SK-N-SH (cell line): ENCODE measurements at places on chromosomes 7 and 10. TPM values are rescaled to one million over a fixed set of nuclear protein-coding genes. Genes with fewer than 3 reads are reported as not detected.

GRCh38 chr7:80440883-80441282 is 71.0 kb downstream of the GNAT3 start:
- no peak for DNase-seq

The NXPH1 gene
- not detected in 2 replicates for polyA plus RNA-seq

The AP1S1 gene
- 616 and 704 TPM in 2 replicates for polyA plus RNA-seq

DNA sequence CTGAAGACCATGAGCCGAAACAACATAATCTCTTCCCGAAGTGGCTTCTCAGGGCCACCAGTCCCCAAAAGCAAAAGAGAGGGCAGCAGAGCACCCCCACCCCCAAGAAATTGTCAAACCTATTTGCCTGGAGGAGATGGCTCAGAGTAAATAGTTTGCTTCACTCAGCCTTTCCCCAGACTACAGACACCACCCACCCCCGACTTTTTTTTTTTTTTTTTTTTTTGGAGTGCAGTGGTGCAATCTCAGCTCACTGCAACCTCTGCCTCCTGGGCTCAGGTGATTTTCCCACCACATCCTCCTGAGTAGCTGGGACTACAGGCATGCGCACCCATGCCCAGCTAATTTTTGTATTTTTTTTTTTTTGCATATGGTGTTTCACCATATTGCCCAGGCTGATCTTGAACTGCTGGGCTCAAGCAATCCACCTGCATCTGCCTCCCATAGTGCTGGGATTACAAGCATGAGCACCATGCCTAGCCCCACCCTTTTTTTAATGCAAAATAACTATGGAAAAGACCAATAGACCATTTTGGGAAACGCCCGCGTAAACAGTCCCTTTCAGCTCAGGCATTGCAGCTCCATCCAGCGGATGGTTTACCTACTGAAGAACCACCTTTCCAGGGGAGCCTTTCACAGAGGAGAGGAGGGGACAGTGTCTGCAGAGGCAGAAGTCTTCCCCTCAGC is 9.7 kb downstream of the ZMIZ1 start:
- DNase-seq: no peak

The ATP6V1F gene
- 437 and 495 TPM in 2 replicates for polyA plus RNA-seq

GRCh38 chr10:12606461-12606860 is 257.1 kb downstream of the CAMK1D start:
- DNase-seq: no peak

DNA sequence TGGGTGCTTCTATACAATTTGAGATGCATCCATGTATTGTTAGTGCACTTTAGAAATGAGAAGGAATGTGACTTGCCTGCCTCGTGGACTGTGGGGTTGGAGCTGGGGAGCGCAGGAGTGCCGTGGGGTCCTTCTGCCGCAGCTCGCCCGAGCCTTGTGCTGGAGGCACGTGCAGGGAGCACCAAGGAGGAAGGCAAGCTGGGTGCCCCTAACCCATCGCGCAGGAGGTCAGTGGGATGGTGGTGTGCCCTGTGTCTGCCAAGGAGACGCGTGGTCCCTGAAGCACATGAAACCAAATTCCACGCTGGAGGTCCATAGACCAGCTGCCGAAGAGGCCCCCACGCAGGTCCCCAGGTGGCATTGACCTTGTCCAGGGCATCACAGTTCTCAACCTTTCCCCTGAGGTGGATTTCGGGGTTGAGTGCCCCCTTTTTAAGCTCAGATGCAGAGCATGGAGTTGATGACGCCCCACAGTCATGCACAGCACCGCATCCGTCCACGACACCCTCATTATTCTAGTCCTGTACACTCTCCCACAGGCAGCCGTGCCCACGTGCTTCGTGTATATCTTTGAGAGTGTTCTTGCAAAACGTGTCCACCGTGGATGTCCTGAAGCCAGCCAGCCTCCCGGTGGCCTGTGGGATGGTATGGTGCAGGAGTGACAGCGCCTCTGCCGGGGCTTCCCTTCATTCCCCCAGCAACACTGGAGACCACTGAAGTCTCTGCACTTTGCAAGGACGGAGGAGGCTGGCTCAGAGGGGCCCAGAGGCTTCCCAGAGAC is 35.5 kb downstream of the FKBP6 start:
- no peak for DNase-seq

The SLIT1 gene
- 0.02 and 0.05 TPM in 2 replicates for polyA plus RNA-seq

- no peak for DNase-seq
Observed at GRCh38 chr7:31883761-31884164, 186.4 kb downstream of the PDE1C start.

DNA sequence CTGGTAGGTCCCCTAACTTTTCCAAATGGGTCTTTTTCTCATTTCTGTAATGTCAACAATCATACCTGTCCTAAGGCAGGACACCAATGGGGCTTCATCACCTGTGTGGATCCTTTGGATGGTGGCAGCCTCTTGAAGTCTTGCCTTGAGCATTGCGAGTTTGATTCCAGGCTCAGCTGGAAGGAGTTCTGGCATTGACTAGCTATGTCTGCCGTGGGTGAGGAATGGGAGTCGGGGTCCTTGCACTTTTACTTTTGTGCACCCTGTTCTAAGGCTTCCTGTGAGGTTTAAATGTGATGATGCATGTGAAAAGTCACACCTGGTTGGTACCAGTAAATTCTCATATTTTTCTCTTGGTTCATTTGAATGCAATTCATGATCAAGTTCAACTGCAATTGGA is 55.9 kb upstream of the CTBP2 start:
- no peak for DNase-seq

DNA sequence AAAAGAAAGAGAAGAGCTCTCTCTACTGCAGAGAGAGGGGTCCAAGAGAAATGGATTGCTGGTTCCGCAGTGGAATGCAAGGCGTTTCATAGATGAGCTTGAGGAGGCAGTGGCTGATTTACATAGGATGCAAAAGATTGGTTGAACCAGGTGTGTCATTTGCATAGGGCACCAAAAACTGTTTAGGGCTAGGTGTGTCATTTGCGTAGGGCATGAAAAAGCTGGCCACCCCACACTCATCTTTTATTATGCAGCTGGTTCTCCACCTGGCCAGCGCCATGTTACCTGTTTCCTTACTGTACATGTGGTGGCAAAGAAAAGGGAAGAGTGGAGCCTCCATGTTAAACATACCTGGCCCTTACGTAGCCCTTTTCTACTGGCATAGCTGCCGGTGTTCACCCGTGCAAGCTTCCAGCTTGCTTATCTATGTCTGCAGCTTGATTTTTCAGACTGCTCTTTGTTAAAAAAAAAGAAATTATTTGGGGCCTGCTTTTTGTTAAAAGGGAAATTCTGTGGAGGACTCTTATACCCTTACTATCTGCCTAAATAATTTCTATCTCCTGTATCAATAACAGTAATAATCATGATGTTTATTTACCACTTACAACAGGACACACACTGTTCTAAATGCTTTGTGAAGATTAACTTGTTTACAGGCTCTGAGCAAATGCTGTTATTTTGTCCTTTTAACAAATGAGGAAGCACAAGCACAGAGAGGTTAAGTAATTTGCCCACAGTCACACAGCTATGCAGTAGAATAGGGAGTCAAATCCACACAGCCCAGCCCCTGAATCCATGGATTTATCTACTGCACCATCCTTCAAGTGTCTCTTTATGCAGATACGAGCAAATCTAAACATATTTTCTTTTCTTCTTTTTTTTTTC is 33.3 kb downstream of the CASP7 start:
- DNase-seq: no peak

- DNase-seq: no peak
Observed at GRCh38 chr10:3500408-3500856, 284.6 kb downstream of the KLF6 start.

The STEAP1 gene
- polyA plus RNA-seq: 17.0 and 23.4 TPM in 2 replicates

GRCh38 chr10:122373721-122374120 is 787 bp upstream of the PLEKHA1 start:
- peak; percentile 35 for DNase-seq

DNA sequence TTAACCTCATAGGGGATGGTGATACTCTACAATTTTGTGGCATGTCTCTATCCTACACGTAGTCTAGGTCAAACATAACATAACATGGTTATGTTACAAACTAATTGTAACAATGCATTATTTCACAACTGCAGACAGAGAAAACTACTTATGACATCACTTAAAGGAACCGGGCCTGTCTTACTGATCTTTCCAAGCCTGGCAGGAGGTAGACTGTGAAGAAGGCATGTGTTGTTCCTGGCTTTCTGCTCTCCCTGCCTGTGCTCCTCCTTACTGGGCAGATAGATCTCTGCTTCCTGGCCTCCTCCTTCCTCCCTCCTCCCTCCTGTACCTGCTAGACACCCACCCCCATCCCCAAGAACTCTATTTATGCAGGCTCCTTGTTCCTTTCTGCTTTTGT is 5.4 kb downstream of the CACNB2 start:
- DNase-seq: no peak

- no peak for DNase-seq
Observed at GRCh38 chr10:125820701-125821100, 2.4 kb downstream of the UROS start.

- DNase-seq: no peak
Observed at GRCh38 chr10:11587722-11588259, 23.7 kb downstream of the USP6NL start.

- no peak for DNase-seq
Observed at GRCh38 chr7:23472046-23472445, 1.8 kb upstream of the IGF2BP3 start.

GRCh38 chr10:31607481-31607880 is 288.5 kb downstream of the ZEB1 start:
- DNase-seq: no peak

DNA sequence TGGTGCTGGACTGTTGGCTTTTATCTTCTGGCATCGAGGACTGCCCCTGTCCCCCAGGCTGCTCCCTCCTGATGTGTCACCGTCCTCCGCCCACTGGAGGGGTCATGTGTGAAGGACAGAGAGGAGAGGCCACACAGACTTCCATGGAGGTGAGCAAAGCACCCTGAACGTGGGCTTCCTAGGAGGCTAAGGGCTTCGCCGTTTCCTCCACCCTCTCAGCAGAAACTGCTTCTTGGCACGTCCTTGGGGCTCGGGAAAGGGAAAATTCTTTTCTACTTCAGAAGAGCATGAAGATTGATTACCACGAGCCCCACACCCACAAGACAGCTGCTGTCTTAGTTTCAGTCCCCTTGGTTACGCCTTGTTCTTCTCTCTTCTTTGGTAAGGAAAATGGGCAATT is 218.2 kb downstream of the CCDC3 start:
- no peak for DNase-seq
